ENCODE measurements at places on chromosomes 13 and 19. TPM values are rescaled to one million over a fixed set of nuclear protein-coding genes. Genes with fewer than 3 reads are reported as not detected.

DNA sequence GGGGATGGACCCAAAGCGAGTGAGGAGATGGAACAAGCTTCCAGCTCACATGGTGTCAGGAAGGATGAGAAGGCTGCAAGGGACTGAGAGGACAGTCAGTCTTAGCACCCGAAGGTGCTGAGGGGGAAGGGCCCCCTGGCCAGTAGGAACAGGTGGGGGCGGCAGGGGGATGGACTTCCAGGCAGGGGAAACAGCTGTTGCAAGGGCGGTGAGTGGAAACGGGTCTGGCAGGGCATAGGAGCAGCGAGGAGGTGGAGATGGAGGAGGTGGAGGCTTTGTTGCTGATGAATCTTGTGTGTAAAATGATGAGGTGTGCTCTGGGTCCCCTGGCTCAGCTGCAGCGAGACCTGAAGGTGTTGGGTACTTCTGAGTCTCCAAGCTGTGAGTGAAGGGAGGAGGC is 1.2 kb downstream of the MAP1S start:
- peak; percentile 19 for DNase-seq

DNA sequence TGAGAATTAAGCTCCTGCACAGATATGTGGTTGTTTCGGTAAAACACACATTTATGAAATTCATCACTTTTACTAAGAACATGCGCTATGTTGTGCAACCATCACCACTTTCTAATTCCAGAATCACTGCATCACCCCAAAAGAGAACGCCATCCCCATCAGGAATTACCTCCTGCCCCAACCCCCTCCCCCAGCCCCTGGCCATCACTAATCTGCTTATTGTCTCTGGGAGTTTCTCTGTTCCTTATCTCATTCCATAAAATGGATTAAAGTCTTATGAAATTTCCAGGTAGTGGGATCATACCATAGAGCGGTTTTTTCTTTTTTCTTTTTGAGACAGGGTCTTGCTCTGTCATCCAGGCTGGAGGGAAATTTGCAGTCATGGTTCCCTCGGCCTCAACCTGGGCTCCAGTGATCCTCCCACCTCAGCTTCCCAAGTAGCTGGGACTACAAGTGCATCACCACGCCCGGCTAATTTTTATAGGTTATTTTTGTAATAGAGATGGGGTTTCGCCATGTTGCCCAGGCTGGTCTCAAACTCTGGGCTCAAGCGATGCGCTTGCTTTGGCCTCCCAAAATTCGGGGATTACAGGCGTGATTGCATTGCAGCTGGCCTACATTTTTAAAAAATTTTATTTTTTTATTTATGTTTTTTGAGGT is 3.5 kb downstream of the ZSCAN5B start:
- no peak for DNase-seq

- no peak for DNase-seq
Measured at GRCh38 chr13:105008604-105009003, 1526.9 kb downstream of the EFNB2 start.

DNA sequence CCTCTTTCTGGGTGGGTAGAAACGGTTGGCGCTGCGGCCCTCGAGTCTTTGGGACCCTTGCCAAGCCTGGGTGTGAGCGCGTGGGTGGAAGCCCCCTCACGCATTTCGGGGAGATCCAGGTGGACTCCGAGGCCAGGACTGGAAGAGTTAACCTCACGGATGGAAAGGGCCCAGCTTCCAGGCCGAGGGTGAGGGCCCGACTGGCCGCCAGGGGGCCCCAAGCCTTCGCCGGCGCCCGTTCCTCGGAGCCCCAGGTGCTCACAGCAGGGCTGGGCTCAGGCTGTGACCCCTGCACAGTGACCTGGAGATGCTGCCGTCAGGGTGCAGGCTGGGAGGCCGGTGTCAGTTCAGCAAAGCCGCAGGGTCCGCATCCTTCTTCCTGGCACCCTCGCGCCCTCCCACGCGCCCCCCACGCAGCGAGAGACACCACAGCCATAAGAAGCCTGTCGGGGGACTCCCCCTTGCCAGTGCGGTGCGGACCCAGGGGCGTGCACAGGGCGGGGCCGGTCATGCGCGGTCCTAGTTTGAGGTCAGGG is 34.2 kb upstream of the TMEM255B start:
- DNase-seq: no peak

DNA sequence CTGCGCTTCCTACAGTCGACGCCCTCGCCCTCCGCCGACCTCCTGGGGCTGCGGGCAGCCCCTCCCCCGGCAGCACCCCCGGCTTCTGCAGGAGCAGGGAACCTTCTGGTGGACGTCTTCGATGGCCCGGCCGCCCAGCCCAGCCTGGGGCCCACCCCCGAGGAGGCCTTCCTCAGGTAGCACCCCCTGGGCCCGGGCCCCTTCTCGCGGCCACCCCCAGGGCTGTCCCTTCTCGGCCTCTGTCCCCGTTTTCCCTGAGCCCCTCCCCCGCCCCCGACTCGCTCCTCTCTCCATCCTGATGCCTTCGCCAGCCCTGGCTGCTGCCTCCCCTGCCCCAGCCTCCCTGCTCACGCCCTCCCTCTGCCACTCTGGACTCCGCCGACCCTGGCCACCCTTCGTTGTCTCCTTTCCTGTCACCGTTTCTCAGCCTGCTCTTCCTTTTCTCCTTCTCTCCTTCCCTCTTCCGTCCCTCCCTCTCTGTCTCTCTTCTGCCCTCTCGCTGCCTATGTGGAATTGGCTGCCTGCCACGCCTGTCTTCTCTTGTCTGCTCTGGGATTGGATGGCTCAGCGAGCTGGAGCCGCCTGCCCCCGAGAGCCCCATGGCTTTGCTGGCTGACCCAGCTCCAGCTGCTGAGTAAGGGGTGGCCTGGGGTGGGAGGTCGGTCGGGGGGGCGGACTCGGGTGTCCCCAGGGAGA is 11.0 kb downstream of the FUZ start:
- DNase-seq: no peak

DNA sequence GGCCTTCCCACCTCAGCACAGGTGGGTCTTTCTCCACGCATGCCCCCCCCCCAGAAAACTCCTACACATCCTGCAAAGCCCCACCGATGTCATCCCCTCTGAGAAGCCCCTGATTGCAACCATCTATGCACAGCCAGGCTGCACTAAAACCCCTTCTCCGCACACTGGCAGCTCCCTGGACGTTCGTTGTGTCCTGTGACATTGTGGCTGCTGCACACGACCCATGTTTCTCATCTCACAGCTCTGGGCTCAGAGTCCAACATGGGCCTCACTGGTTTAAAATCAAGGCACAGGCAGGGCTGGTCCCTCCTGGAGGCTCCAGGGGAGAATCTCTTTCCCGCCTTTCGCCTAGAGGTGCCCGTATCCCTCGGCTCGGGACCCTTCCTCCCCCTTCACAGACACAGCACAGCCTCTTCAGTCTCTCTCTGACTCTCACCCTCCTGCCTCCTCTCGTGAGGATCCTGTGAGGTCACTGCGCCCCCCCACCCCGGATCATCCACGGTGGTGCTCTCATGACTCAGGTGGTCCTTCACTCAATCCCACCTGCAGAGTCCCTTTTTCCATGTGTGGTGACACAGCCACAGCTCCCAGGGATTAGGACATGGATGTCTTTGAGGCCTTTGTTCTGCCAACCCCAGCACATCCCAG is 71.2 kb downstream of the GADD45B start:
- DNase-seq: no peak

DNA sequence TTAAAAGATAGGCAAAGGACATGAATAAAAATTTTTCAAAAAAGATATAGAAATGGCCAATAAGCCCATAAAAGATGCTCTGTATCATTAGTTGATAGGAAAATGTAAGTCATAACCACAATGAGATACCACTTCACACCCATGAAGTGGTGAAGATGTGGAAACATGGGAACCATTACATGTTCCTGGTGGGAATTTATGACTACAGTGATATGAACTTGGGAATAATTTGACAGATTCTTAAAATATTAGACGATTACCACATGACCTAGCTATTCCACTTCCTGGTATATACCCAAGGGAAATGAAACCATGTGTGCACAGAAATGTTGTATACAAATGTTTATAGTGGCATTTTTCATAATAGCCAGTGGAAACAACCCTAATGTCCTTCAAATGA is 232.2 kb downstream of the GGACT start:
- no peak for DNase-seq

GRCh38 chr13:42048684-42049453 is 421 bp downstream of the DGKH start:
- DNase-seq: no peak

- DNase-seq: no peak
Measured at GRCh38 chr19:28468701-28469459, 744.1 kb downstream of the UQCRFS1 start.

GRCh38 chr13:28324181-28324789 is 170.6 kb downstream of the FLT1 start:
- DNase-seq: peak; percentile 44

- no peak for DNase-seq
Measured at GRCh38 chr13:47628666-47629065, 372.4 kb downstream of the SUCLA2 start.

- no peak for DNase-seq
Measured at GRCh38 chr13:29386246-29386645, 209.2 kb downstream of the SLC7A1 start.

- no peak for DNase-seq
Measured at GRCh38 chr13:110113284-110113764, 193.6 kb downstream of the COL4A1 start.

DNA sequence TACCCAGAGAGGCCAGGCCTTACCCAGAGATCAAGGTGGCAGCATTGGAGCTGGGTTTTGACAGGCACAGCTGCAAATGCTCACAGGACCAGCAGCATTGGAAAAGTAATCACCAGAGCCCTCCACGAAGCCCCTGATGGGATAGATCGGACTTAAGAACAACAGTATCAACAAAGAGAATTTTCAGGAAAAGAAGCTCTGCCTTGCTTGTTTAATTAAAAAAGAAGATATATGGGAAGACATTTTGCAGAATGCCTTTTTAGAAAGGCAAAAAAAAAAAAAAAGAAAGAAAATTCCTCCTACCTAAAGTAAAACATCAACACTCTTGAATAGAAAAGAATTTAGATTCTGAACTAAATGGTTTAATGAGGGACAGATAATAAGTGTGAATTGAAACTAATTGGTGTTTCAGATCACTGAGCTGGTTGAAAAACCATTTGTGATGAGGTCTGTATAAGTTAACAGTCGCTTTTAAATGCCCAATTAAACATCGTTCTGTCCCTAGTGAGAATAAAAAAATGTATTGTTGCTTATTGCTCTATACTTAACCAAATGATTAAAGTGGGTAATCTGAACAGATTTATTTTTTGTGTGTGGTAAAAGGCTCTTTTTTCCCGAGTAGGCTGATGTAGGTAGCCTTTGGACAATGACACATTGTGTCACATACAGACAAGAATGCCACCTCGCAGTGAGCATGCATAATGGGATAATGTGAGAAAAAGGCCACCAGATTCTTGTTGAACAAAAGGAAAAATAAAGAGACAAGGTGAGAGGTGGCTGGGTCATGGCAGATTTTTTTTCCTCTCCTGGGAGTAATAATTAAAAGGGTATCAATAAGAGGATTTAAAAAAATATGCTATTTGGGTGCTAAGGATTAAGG is 93.0 kb upstream of the ARGLU1 start:
- DNase-seq: no peak

DNA sequence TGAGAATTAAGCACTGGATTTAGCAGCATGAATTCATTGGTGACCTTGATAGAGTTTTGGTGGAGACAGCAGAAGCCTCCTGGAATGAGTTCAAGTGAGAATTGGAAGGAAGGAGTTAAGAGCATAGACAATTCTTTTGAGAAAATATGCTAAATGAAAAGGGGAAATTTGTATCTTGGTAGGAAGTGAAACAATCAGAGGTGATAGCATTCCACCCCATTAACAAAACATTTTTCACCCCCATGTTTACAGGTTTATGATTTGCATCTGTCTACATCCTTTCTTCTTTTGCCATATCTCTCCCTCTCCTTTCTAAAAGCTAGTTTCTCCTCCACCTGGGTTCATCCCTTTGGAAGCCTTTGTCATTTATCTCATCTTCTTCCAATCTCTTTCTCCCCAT is 27.5 kb downstream of the LNX2 start:
- DNase-seq: no peak

DNA sequence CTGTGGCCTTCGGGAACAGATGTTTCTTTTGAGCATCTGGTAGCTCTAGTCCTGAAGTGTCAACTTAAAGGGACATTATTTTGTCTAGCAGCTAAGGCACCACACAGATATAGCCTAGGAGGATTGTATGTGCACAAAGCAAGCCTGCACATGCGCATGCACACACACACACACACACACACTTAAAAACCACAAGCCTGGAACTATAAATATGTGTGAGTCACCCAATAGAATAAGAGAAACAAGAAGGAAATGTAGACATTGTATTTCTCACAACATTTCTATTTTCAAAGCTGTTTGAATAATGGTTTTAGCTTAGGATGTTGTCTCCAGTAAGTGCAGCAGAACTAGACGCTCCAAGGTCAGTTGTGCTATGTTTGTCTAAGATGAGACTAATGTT is 516.5 kb downstream of the SUCLA2 start:
- DNase-seq: no peak

- DNase-seq: no peak
Measured at GRCh38 chr19:4030981-4031380, 23.4 kb downstream of the PIAS4 start.

DNA sequence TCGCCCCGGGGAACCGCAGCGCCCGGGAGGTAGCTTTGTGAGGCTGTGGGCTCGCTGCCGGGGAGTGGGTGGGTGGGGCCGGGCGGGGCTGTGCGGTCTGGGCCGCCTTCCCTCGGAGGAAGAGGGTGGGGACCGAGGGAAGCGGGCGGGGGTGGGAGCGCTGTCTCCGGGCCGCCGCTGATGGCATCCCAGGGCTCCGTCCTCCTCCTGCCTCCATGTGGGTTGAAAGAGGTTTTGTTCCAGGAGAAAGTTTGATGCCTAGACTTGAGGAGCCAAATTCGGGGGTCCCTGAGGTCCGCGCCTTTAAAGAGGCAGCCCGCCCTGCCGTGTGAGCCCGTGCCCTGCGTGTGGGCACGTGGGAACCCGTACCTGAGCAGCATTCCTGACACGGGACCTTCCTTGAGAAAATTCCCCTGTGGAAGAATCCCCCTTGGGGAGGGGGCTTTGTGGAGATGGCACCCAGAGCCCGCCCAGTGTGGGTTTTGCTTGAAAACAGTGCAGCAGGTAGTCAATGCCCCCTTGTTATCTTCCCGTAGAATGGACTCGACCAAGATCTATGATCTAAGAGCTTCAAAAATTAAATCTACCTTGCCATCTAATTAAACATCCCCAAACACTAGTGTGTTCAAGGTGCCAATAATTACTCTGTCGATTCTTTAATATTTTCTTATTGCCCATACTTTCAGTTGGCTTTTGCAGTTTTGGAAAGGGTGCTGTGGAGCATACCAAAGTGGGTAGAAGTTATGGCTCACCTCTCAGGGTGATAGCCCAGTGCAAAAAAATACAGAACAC is 107.8 kb downstream of the RXFP2 start:
- no peak for DNase-seq

GRCh38 chr13:33125821-33126570 is 109.8 kb downstream of the KL start:
- DNase-seq: peak; percentile 95

The HMG20B gene
- 91.2 TPM for total RNA-seq

The NLRP11 gene
- total RNA-seq: not detected

The OR4F17 gene
- not detected for total RNA-seq

The FOXA3 gene
- not detected for total RNA-seq

The BCAM gene
- total RNA-seq: 8.0 TPM

The KLHL26 gene
- total RNA-seq: 4.7 TPM

The ZNF583 gene
- 6.3 TPM for total RNA-seq

The NRTN gene
- total RNA-seq: 0.13 TPM

The CYP2S1 gene
- 0.32 TPM for total RNA-seq

The PDE4C gene
- 0.20 TPM for total RNA-seq

The PRODH2 gene
- total RNA-seq: not detected

The VSTM1 gene
- total RNA-seq: not detected

Measured in pulmonary artery endothelial cell (primary cell).